Forelimb muscle (tissue), 1 donor: ENCODE measurements at places on chromosomes 2 and 18. TPM values are rescaled to one million over a fixed set of nuclear protein-coding genes. Genes with fewer than 3 reads are reported as not detected.
A peak's percentile ranks its signal among the peaks of the same experiment; 100 is the strongest.

DNA sequence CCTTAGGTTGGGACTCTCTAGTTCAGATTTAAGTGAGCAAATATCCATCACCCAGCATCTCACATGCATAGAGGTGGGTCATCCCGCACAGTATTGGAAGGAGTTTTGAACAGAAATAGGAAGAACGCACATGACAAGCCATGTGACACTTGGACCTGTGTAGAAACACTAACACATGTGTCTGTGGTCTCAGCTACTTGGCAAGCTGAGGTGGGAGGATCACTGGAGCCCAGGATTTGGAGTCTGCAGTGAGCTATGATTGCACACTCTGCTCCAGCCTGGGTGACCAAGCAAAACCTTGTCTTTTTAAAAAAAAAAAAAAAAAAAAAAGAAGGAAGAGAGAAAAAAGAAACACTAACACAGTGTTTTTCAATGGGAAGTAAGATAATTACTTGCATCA is 5.4 kb upstream of the MTCL1 start:
- DNase-seq = no peak

DNA sequence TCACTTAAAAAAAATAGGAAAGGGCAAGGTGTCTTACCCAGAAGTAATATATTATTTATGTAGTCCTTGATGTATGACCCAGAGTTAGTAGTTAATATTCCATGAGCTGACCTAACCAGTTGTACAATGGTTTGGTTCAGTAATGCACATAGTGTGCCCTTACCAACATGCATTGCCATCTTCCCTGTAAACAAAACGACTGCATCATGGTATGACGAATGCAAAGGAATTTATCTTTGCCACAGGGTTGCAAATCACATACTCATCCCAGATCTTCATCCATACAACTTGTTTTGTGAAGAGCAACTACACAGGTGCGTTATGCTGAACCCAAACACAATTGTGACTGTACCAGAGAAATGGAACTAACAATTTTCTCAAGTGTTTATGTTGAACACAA is 68.9 kb upstream of the ZSWIM2 start:
- no peak for DNase-seq

DNA sequence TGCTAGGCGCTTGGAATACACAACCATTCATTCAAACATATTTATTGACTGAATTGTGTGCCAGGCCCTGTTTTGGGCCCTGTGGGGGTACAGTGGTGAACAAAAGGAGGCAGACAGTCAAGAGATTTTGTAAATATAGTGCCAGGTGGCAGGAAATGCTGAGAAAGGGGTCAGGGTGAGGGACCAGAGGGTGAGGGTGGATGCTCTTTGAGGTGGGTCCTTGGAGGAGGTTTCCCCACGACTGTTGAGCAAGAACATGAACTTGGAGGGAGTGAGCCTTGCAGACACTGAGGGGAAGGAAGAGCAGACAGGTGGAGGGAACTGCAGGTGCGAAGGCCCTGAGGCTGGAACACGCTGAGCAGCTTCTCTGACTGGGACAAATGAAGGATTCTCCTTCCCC is 40.7 kb downstream of the ODC1 start:
- no peak for DNase-seq

DNA sequence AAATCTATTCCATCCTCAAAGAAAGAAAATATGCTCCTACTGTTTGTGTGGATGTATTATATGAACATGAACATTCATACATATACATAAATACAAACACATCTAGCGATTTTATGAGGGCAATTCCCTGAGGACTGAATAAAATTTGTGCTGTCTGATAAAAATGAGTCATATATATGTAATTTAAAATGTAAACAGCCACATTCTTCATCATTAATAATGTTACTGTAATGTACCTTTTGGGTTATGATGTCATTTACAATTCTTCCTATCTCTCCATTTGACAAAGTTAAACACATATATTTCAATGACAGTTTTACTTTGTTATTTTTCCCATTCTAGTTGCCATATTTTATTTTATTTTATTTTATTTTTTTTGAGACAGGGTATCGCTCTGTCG is 91.3 kb upstream of the ZFP36L2 start:
- DNase-seq = no peak

Gene CDCA7
- 12.1 TPM for polyA plus RNA-seq

Gene LTBP1
- 51.1 TPM for polyA plus RNA-seq

DNA sequence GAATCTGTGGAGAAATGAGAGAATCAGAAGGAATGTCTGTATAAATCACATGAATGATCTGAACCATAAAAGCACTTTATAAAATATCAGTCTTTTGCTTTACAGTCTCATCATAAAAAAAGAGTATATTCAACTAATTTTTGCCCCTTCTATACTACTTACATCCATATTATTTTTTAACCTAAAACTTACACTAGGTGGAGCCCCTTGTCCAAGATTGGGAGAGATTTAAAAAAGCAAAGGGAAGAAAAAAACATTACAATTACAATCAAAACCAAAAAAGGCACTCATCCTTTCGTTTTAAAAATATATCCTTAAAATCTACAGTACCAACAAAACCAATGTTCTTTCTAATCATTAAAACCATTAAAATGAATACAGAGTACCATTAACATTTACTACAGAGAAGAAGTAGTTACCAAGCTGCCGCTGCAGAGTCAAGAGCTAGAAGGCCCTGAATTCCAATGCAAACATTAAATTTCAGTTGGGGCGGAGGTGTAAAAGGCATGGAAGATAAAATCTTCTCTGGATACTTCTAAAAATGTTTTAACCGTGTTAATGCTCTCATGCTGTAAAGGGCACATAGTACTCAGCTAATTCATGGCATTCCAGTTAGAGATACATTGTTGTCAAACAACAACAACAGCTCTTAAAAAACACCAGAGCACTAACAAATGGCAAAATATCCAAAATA is 56.7 kb upstream of the EPB41L3 start:
- no peak for DNase-seq

Gene ID2
- polyA plus RNA-seq = 27.6 TPM

DNA sequence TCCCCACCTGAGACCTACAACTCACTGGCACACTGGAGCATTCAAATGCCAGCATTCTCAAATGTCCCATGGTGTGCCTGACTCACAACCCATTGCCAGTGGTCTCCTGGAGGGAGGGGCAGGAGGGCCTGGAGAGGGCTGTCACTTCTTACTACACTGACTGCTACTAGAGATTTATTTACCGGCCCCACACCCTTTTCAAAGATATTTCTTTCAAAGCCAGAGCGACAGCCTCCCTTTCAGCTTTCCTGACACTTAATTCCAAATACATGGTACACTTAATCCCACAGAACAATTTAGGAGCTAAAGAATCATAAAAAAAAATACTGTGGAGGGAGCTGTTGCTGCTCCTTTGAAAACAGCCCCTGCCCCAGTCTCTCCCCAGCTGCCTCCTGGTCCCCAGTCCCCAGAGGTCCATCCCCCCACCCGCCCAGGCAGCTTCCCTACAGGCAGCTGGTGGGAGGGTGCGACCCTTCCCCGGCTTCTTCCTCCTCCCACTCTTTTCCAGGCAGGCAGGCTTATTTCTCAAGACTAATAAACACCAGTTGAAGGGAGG is 129.1 kb upstream of the SMAD2 start:
- no peak for DNase-seq

DNA sequence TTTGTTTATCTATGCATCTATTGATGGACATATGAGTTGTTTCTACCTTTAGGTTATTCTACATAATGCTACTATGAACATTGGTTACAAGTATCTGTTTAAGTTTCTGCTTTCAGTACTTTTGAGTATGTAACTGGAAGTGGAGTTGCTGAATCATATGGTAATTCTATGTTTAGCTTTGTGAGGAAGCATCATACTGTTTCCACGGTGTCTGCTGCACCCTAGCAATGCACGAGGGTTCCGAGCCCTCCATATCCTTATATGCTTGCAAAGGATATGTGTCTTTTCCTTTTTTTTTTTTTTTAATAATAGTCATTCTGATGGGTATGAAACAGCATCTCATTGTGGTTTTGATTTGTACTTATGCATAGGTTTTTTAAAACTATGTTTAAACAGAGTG is 83.7 kb downstream of the FMNL2 start:
- no peak for DNase-seq

- DNase-seq = no peak
Measured at GRCh38 chr2:160324161-160324800, 124.2 kb upstream of the ITGB6 start.

- no peak for DNase-seq
Measured at GRCh38 chr2:7023542-7023941, 106.3 kb downstream of the RNF144A start.

Gene ZCCHC2
- polyA plus RNA-seq = 8.7 TPM

Gene DIPK1C
- polyA plus RNA-seq = 12.8 TPM

Gene POTEC
- polyA plus RNA-seq = not detected

GRCh38 chr18:9735238-9735637 is 27.1 kb downstream of the RAB31 start:
- no peak for DNase-seq

- DNase-seq = no peak
Measured at GRCh38 chr2:170408461-170409163, 230.7 kb downstream of the MYO3B start.

- no peak for DNase-seq
Measured at GRCh38 chr2:85680707-85681371, 12.8 kb upstream of the SFTPB start.

Gene EHD3
- 3.7 TPM for polyA plus RNA-seq

Gene ITPRIPL1
- 3.0 TPM for polyA plus RNA-seq

Gene CROCC2
- 0.20 TPM for polyA plus RNA-seq

DNA sequence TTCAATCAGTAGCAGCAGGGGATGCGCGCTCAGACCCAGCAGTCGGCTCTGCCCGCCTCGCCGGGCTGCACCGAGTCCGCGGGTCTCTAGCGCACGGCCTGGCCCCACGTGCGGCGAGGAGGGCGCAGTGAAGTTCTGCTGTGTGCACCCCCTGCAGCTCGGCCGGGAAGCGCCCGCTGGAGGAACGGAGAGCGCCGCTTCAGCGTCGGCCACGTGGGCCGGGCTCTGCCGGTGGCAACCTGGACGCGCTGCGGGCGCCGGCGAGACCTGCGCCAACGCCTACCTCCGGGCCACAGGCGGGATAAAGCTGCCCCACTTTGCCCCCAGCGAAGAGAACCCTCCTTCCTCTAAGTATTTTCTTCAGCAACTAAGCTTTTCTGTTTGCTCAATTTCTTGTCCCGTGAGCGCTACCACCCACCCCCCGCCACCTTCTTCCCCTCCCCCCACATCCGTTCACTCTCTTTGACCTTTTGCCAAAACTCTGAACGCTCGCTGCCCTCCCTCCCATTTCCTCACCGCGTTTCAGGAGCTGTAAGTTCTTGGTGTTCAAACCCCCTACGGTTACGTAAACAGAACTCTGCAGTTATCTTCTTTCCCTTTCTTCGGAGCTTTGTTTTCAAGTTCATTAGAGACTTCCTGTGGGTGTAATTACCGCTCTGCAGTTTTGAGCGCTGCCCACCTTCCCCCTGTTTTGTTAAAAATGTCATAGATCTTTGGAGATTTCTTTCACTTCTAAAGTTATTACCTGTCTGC is 42.6 kb upstream of the EDAR start:
- peak; percentile 8 for DNase-seq

- DNase-seq = no peak
Measured at GRCh38 chr2:98498703-98499440, 54.2 kb downstream of the INPP4A start.

DNA sequence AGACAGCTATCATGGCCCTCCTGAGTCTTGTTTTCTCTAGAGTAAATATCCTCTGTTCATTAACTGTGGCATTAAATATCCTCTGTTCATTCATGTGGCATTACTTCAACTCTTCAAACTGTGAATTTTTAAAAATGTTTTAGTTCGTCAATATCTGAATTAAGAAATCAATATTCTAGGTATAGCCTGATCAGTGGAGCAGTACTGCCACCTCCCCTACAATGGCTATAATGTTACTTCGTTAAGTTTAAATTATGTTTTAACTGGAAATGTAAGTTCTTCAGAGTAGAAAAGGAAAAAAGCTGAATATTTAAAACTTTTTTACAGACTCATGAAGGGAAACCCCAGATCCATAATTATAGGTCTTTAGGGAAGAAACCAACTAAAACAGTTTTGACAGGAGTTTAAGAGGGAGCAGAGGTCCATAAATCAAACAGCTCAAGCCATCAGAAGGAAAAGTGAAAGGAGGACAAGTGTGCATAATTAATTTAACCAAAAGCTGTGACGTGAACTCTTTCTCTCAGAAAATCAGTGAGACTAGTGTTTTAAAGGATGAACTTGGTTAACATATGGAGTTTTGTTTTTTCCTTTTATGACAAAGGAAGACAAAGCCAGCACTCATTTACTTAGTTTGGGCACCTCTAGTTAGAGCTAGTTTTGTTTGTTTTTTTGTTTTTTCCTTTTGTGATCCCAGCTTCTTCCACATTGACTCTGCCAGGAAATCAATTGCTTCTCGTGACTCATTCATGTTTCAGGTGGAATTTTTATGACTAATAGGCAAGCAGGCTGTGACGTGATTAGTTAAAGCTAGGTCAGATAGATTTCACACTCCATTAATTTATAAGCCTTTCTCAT is 44.9 kb downstream of the RBBP8 start:
- no peak for DNase-seq

DNA sequence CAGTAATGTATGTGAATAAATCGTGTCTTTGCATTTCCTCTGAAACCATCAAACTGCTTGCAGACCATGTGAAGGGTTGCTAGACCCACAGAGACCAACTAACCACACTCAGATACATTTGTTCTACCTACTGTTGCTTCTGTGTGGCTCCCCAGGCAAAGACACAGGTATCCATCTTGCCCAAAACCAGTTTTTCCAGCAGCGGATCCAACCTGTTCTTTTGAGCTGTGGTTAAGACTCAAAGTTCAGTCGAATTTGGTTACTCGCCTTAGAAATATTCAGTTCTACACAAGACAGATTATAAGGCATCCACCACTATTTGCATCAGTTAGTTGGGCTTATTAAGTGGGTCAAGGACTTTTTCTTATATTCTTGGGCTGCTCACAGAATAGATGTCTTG is 276.2 kb upstream of the EPHA4 start:
- DNase-seq = no peak

DNA sequence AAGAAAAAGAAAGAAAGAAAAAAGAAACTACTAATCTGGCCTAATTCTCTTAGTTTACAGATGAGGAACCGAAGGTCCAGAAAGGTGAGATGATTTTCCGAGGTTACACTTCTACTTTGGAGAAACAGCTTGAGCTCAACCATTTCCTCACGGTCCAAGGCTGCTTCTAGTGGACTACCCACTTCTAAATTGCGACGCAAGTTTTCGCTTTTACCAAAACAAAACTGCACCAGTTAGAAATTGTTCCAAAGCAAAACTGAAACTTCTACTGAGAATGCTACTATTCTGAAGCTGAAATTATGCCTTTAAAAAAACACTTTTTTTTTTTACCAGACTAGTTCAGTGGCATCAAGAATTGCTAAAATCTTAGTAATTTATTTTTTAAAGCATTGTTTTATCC is 101.6 kb downstream of the INO80D start:
- no peak for DNase-seq

- DNase-seq = no peak
Measured at GRCh38 chr2:47033102-47033880, 117.7 kb upstream of the MCFD2 start.

- no peak for DNase-seq
Measured at GRCh38 chr2:98445683-98446581, 1.3 kb downstream of the INPP4A start.

DNA sequence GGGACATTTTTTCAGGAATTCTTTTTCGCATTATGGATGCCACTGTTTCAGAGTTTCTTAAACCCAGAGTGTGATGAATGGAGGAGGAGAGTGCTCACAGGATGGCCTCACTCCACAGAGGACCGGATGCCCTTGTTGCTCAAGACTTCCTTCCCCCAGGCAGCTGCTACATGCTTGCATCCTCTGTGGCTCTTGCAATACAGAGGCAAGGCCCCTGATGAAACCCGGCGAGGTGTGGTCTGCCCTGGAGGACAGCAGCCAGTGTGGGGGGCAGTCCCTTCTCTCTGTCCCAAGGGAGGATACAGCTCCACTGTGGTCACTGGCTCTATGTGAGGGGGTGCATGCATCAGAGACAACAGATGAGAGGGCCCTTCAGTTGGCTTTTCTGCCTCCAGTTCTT is 109.6 kb downstream of the SH3RF3 start:
- no peak for DNase-seq

Gene ANO7
- polyA plus RNA-seq = 0.83 TPM
